ENCODE measurements at places on chromosomes 13 and 19. TPM values are rescaled to one million over a fixed set of nuclear protein-coding genes. Genes with fewer than 3 reads are reported as not detected.

PTH2 gene
- total RNA-seq = not detected

TNFSF13B gene
- total RNA-seq = not detected

RNF225 gene
- not detected for total RNA-seq

ZNF154 gene
- not detected for total RNA-seq

NMRK2 gene
- total RNA-seq = not detected

All from Daoy (cell line).